Activated CD4-positive, alpha-beta T cell treated with anti-CD3 and anti-CD28 coated beads for 24 hours (primary cell): ENCODE measurements at places on chromosomes 12 and 14.

GRCh38 chr14:27184427-27184826 lies 586.6 kb upstream of the NOVA1 start:
- no peak for DNase-seq

- no peak for DNase-seq
Measured at GRCh38 chr12:29255042-29255441, 106.0 kb downstream of the FAR2 start.

DNA sequence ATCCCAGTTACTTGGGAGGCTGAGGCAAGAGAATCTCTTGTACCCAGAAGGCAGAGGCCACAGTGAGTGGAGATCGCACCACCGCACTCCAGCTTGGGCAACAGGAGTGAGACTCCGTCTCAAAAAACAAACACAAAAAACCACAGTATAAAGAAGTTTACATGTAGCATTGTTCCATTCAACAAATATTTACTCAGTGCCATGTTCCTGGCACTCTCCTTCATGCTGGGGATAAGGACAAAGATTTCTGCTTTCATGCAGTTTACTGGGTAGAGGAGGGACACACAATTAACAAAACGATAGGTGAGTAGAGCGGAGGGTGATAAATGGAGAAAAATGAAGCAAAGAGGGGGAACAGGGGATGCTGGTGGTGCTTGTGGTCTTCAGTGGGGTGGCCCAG lies 68.2 kb upstream of the OVCH1 start:
- DNase-seq: no peak

- DNase-seq: peak; percentile 38
Measured at GRCh38 chr14:67837011-67837624, 17.5 kb downstream of the RAD51B start.

- no peak for DNase-seq
Measured at GRCh38 chr12:116121453-116121871, 156.0 kb downstream of the MED13L start.

GRCh38 chr14:60183741-60184140 lies 18.5 kb upstream of the DHRS7 start:
- no peak for DNase-seq

DNA sequence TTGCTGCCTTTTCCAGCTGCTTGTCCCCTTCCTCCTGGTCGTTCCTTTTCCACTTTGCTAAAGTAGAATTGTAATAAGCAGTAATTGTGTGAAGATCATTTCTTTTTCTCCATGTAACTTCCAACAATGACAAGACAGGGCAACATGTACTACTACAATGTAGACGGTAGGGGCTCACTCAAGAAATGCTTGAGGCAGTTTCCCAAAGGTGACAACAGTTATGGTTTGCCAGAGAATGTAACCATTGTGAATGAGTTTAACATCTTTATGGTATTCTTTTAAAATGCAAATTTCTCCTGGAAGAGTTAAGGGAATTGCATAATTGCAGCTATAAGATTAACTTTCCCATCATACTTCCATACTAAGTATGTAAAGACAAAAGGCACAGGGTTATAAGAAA lies 23.8 kb upstream of the PHLDA1 start:
- no peak for DNase-seq

DNA sequence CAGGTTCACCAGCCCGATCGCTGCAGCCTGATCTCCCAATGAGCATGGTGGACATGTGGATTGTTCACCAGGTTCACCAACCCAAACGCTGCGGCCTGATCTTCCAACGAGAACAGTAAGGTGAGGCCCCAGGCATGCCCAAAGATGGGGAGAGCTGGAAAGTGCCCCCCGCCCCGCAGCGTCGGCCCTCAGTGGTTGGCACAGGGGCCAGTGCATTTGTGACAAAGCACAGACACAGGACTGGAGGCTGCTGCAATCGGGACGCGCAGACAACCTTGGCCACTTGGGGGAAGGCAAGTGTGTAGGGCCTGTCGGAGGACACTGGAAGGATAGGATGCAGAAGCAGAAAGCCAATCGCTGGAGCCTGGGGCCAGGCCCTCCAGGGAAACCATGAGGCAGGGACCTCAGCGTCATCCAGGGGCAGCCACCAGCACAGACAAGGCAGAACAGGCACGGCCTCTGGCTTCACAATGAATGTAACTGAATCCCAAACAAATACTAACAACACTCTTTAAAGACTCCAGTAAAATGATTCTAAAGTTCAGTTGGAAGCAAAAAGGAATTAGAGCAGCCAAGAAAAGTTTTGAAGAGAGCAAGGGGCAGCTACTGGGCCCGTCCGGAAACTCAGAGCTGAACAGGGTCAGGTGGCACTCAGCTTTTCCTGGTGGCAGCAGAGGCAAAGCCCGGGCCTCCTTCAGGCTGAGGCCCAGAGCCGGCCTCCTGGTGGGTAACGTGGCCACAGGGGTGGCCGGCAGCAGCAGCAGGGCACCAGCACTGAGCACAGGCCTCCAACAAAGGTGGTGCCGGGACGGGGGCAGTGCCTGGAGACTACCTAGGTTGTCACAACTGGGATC lies 13.3 kb downstream of the BRF1 start:
- DNase-seq: no peak

DNA sequence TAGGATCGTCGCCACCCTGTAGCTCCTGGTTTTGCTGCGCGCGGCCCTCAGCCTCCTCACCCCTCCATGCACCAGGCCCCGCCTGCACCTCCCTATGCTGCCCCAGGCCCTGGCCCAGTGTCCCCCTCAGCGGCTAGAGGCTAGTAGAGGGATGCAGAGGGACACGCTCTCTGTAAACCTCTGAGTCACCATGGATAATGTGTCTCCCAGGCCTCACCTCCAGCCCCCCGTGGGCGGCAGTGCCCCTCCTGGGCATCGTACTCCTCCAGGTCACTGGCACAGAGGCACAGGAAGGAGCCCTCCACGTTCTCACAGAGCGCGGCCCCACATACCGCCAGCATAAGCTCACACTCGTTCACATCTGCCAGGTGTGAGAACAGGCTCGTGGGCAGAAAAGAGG lies 12.3 kb downstream of the ISCA2 start:
- DNase-seq: no peak

GRCh38 chr12:82182601-82183190 lies 175.5 kb downstream of the CCDC59 start:
- no peak for DNase-seq

- DNase-seq: no peak
Measured at GRCh38 chr14:51341338-51341737, 101.3 kb downstream of the TMX1 start.

GRCh38 chr12:108526482-108527165 lies 11.5 kb downstream of the FICD start:
- DNase-seq: no peak
